Stimulated activated CD4-positive, alpha-beta T cell treated with anti-CD3 and anti-CD28 coated beads, TNF-alpha, amount 100 ng/mL, for 48 hours (primary cell): ENCODE measurements at places on chromosomes 13 and 19.
A peak's percentile ranks its signal among the peaks of the same experiment; 100 is the strongest.

- no peak for DNase-seq
Measured at GRCh38 chr13:104510422-104510821, 1444.2 kb upstream of the SLC10A2 start.

GRCh38 chr13:112634102-112634501, 46.1 kb upstream of the TUBGCP3 start:
- DNase-seq: no peak

GRCh38 chr13:70353096-70353495, 244.8 kb upstream of the KLHL1 start:
- no peak for DNase-seq

DNA sequence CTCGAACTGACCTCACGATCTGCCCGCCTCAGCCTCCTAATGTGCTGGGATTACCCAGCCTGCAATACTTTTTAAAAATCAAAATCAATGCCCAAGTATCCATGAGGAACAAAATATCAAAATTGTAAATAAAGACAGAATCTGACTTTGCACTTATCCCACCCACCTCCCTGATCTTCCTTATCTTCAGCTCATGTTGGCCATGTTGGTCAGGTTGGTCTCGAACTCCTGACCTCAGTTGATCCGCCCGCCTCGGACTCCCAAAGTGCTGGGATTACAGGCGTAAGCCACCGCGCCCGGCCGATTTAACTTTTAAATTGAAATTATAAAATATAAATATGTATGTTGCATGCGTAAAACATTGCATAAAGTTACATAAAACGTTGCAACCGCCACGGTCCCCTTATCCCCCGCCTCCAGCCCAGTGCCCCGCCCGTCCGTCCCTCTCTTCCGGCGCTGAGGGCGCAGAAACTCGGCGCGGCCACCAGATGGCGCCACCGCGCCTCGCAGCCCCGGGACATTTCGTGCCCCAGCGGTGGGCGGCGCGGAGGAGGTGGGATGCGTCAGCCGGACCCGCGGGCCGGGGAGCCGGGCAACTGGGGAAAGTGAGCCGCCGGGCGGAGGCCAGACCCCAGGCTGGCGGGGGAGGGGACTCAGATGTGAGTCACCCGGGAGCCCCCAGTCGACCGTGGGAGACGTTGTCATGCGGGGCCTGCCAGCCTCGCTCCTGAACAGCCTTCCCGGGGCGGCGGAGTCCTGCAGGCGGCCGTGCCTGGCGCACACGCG, 1.5 kb upstream of the GADD45B start:
- DNase-seq: peak; percentile 85

- DNase-seq: no peak
Measured at GRCh38 chr13:112330066-112330465, 46.1 kb upstream of the SPACA7 start.

- no peak for DNase-seq
Measured at GRCh38 chr13:49869519-49869918, 66.6 kb downstream of the SPRYD7 start.

DNA sequence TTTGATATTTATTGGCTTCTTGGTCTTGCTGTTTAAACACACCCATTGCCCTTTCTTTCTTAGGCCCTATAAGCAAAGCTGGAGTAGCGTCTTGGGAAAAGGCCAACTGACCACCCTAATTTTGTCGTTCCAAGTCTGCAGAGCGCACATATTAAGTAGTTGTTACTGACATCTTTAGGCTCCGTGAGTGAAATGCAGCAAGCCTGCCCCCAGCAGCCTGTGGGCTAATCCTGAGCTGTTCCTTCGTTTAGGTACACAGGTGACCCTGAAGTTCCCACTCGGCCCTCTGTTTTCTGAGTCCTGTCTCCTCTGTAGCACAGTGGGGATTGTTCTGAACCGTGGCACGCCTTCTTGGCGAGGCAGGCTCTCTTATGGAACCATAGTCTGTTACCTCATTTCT, 170.5 kb downstream of the STK24 start:
- DNase-seq: no peak

DNA sequence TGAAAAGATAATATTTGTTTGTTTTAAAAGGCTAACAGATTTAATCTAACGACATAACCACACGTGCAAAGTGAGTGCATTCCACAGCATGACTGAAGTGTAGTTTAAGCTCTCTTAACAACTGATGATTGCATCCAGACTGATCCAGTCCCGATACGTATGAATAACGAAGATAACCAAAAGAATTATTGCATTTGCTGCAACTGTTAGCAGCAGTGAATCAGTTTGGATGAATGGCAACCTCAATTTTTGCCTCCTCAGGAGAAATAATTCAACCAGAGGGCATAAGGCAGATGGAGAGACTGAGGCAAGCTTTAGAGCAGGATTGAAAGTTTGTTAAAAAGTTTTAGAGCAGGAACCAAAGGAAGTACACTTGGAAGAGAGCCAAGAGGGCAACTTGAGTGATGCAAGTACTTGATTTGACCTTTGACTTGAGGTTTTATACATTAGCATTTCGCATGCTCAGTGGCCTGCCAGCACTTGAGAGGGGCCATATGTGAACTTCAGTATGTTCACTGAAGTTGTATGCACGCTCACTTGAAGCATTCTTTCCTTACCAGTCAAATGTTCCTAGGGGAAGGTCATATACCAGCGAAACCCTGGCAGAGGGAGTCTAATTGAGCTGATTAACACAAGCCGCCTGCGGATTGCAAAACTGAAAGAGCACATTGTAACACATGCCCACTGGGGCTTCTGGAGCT, 835.0 kb upstream of the PCDH20 start:
- no peak for DNase-seq
